ENCODE measurements at places on chromosomes 2 and 18.

GRCh38 chr2:106053581-106053980 is 140.5 kb downstream of the UXS1 start:
- peak; percentile 19 for DNase-seq

- DNase-seq = peak; percentile 50
These were observed 54.8 kb downstream of the ZNF407 start for GRCh38 chr18:74652392-74652988.

DNA sequence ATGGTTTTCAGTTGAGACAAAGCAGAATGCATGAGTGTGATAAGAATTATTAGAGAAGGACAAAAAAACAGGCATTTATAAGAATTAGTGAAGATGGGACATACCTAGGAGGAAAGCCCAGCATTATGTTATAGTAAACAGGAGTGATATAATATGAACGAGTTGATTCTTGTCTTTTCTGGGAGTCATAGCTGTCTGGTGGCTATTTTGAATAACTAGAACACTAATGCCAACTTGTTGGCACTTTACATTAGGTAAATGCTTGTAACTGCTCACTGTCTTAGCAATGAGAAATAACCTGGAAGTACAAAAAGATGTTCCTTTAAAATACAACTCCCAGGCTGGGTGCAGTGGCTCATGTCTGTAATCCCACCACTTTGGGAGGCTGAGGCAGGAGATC is 540.8 kb upstream of the SPHKAP start:
- DNase-seq = no peak

- DNase-seq = peak; percentile 85
These were observed 52.9 kb downstream of the SCG2 start for GRCh38 chr2:223549215-223549614.

GRCh38 chr2:62287282-62287681 is 91.4 kb downstream of the B3GNT2 start:
- no peak for DNase-seq

DNA sequence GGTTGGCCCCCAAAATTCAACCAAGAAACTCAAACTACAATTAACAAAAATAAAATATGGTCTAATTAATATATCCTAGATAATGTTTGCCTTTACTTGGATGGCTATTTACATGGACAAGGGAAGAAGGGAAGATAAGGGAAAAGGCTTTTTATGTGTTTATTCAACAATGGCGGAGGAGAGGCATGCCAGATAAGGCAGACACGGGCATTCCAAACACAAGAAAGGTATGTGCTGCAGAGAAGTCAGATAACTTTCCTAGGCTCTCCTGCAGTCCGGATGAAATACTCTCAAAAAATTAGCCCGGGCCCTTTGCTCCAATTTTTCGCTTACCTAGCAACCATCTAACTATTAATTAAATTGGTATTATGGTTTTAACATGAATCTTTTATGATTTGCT is 5.1 kb upstream of the TTR start:
- DNase-seq = no peak

- DNase-seq = no peak
These were observed 131.8 kb upstream of the TTC39C start for GRCh38 chr18:23882616-23883276.

DNA sequence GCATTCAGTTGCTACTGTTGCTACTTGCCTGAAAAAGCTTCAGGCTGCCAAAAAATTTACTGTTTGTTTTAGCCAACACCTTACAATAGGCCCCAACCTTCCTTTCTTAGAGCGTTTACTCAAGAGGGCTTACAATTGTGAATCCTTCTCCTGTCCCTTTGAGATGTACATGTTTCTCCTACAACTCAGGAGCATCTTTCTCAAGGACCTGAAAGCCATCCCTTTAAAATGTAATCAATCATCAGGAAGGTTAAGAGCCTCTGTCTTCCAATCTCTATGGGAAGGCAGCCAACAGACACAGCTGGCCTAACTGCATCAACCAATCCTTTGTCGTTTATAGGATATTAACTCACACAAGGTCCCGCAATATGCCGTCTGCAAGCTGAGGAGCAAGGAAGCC is 3.4 kb upstream of the IER3IP1 start:
- DNase-seq = no peak

GRCh38 chr2:190318514-190318913 is 1.1 kb downstream of the HIBCH start:
- no peak for DNase-seq

DNA sequence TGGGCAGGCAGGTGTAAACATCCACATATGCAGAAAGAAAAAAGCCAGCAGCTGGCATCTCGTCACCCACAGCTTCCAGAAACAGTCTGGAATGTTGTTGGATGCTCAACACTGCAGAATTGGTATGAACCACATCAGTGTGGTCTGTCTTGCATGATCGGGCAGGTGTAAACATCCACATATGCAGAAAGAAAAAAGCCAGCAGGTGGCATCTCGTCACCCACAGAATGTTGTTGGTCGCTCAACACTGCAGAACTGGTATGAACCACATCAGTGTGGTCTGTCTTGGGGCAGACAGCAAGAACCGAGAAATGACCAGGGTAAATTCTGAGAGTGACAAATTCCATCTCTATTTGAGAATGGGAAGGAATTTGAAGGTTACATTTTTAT is 39.6 kb downstream of the DOCK10 start:
- no peak for DNase-seq

- DNase-seq = no peak
These were observed 17.8 kb upstream of the MPPE1 start for GRCh38 chr18:11925800-11926481.

DNA sequence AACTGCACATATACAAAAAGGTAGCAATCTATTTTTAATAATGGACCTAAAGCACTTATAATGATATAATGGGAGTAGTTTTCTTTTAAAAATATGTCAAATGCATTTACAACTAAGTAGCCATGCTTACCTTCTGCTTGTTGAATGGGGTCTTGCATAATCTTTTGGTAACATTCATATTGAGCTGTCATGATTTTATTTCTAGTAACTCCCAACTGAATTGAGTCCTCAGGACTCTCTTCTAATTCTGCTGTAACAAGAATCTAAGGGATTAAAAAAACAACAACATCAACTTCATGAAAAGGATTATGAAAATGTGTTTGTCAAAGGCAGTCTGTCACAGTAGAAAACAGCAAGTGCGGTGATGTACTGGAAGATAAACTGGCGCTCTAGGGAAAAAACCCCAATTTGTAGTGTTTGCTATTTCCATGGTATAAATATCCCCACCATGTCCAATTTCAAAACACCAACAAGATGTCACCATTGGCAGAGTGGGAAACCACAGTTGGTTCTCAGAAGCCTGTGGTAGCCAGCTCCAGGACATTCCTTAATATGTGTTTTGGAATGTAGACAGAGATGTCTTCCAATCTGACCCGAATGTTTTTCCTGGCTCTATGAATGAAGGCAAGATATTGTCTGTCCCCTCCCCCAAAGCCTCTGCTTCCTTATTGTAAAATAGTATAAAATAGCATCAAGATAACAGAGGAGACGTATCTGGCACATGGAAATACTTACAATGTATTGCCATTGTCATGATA is 64.8 kb downstream of the CALCRL start:
- DNase-seq = peak; percentile 78

DNA sequence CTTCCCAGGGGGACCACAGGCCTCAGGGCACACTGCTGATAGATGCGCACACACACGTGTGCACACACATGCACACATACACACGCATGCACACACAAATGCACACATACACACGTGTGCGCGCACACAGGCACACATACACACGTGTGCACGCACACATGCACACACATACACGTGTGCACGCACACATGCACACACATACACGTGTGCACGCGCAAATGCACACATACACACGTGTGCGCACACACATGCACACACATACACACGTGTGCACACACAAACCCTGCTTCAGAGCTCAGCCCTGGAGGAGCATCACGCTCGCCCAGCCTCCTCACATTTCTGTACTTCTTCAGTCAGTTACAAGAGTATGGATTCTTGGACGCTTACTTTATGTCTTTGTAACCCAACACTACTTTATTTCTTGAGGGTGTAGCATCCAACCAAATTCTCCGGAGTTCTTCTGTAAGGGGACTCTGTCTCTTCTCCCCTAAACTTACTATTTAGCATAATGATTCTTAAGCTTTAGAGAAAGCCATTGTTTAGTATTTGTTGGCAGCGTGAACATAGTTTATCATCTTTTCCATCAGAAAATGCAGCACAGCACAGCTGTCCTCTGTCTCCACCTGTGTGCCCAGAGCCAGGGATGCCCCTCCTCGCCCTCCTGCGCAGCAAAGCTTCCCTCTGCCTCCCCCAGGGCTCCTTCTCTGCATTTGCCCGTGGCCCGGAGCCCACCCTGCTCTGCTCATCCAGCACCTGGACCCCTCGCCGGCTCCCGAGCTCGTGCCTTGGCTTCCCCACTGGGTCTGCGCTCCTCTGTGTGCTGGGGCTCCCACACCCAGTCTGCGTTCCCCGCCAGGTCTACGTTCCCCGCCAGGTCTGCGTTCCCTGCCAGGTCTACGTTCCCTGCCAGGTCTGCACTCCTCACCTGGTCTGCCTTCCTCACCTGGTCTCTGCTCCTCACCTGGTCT is 74.4 kb upstream of the CTDP1 start:
- DNase-seq = no peak

DNA sequence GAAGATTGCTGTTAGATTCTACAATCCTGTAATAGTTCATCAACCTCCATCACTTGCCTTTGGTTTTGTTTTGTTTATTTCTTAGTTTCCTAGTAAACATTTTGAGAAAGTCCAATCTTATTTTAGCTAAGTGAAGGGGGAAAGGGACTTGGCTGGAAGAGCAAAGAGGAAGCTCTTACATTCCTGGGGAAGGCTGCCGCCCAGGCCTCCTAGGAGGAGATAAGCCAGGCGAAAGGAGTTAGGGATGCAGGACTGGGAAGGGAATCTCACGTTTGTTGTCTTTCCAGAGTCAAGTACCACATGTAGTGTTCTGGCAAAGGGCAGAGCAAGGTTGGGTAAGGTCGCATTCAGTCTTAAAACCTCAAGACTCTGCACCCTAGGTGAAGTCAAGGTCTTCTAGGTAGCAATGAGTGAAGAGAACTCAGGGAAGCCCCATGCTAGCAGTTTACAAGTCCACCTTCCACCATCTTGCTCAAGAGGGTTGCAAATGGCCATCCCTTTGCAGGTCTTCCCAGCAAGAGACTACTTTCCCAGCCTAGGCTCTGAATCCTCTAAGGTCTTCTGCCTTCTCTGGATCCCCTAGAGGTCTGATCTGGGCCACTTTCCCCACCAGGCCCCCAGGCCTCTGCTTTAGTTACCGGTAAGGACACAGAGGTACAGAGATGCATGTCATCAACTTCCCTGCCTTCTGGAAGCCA is 320.7 kb downstream of the CYP26B1 start:
- DNase-seq = no peak

DNA sequence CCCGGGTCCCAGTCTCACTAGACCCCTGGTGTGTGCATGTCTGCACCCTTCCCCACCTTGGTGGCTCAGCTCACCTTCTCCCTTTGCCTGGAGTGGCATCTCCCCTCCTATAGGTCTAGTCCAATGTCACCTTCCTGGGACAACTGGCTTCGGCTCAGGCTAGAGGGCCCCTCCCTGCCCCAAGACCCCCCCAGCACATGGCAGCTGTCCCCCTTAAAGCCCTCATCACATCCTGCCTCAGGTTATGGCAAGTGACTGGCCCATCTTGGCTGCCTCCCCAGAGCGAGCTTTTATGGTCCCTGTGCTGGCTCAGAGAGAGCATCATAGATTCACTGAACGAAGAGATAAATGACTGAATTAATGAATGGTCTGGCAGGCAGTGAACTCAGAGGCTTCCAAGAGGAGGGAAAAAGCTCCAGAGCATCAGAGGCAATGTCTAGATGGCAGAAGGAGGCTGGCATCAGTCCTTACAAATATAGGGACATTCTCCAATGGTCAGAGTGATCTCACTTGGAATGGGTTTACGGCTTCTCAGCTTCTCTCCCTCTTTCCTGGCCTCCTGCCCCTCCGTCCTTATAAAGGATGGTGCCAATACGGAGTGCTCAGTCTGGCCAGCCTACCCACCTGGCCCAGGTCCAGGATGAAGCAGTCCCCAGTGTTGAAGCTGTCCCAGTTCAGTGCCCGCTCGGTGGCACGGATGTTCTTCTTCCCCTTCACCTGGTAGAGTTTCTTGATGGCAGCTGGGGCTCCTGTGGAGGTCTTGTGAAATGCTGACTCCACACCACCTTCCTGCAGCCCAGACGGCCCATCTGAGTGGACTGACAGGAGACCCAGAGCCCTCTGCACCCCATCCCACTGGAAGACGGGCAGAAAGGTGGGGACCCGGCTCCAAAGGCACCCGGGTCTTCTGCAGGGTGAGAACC is 9.4 kb downstream of the CAPG start:
- DNase-seq = no peak

DNA sequence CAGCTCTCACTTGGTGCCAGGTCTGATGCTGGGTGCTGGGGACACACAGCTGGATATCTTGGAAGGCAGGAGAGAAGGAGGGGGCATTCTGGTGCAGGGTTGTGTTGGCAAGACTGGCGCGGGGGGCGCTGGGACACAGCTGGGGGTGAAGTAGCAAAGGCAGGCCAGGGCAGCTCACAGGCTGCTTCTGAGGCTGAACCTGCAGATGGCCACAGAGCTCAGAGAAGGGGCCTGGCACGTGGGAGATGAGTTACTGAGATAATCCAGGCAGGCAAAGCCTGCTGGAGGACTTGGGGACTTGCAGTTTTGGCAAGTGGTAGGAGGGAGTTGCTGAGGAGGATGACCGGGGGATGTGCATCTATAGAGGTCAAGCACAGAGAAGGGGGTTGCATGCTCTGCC is 16.2 kb upstream of the DGKD start:
- no peak for DNase-seq

DNA sequence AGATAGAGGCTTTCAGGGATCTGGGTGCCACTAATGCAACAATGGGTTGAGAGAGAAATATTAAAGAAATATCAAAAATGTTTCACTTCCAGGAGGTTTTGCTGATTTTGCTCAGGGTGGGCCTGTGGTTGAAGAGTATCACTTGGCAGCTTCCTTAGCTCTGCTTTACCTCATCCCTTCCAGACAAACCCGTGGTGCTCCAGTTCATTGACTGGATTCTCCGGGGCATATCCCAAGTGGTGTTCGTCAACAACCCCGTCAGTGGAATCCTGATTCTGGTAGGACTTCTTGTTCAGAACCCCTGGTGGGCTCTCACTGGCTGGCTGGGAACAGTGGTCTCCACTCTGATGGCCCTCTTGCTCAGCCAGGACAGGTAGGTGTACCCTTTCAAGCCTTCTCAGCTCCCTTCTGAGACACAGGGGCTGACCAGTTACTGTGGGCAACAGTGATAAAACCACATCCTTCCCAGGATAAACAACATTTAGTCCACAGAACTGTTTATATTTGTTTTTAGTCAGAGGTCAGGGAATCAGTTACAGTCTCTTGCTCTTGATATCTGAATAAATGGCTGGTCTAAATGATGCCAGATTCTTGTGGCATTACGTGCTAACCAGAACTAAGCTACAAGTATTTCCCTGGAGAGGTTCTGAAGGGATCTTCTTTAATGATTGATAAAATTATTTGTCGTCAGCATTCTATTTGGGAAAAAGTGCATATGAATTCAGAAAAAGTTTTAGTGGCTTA is 7.0 kb downstream of the SLC14A1 start:
- DNase-seq = peak; percentile 44

GRCh38 chr2:96763511-96764252 is 3.0 kb downstream of the CNNM4 start:
- DNase-seq = no peak
